ENCODE measurements at places on chromosomes 7 and 10. TPM values are rescaled to one million over a fixed set of nuclear protein-coding genes. Genes with fewer than 3 reads are reported as not detected.

The CNPY1 gene
- total RNA-seq: not detected

The FAM25C gene
- not detected for total RNA-seq

The FXYD4 gene
- not detected for total RNA-seq

The IL6 gene
- not detected for total RNA-seq

The CFAP43 gene
- not detected for total RNA-seq

The CUEDC2 gene
- 27.0 TPM for total RNA-seq

The ZNF92 gene
- 37.3 TPM for total RNA-seq

The HMX3 gene
- 0.47 TPM for total RNA-seq

The TMEM270 gene
- not detected for total RNA-seq

The NUTM2A gene
- total RNA-seq: 0.35 TPM

The OR13A1 gene
- not detected for total RNA-seq

The SEMA3D gene
- not detected for total RNA-seq

The DYNC1I1 gene
- total RNA-seq: not detected

The FAM13C gene
- total RNA-seq: not detected

The ADAM8 gene
- total RNA-seq: 67.3 TPM

The SLC39A12 gene
- total RNA-seq: not detected

The TEX36 gene
- total RNA-seq: not detected

The PCGF6 gene
- total RNA-seq: 2.1 TPM

The CROT gene
- 5.3 TPM for total RNA-seq

The AZGP1 gene
- total RNA-seq: not detected

The NRP1 gene
- not detected for total RNA-seq

The KLLN gene
- total RNA-seq: 0.38 TPM

The HPSE2 gene
- total RNA-seq: not detected

- DNase-seq: no peak
Observed at GRCh38 chr10:59126991-59127390, 49.5 kb upstream of the PHYHIPL start.

DNA sequence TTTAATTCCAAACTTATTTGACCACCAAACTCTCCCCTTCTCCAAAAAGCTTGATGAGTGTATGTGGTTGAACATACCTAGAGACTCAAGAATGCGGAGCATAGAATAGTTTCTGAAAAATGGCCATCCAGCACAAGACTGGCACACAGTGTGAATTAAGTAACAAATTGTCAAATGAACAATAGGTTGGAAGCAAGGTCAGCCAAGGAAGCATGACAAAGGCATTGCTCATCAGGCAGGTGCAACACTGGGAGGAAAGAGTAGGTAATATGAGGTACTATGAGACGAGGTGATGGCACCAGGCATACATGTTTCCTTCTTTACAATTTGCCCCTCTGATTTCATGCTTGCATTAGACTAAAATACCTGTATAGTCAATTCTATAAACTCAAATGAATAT, 73.7 kb downstream of the DKK1 start:
- DNase-seq: no peak

DNA sequence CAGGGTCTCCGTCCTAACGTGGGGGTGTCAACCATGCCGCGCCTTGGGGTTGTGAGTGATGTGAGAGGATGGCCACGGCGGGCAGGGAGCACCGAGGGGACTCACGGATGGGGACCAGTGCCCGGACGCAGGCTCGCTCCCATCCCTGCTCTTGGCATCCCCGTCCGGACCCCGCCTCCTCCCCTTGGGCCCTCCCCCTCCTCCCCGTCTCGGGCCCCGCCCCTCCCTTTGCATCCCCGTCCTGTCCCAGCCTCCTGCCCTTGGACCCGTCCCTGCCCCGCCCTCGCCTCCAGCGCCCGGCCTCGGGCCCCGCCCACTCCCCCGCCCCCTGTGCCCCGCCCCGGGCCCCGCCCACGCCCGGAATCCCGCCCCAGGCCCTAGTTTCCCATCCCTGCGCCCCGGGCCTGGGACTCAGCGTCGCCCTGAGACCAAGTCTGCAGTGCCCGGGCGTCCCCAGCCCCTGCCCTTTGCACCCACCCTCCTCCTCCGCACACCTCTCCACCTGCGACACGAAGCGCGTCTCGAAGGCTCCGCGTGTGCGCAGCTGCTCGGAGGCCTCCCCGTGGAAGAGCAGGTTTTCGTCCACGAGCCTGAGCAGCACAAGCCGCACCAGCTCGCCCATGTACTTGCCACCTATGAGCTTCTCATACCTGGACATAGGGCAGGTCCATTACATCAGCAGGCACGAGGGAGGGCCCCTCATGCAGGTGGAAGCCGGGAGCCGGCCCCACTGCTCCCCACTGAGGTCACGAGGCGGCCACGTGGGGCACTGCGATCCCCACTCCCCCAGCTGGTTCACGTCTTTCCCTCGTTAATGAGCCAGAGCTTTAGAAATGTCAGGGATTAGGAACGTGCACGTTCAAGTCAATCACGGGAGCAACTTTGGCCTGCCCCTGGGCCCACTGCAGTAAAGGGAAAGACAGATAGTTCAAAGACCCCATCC, 5.1 kb upstream of the MYL7 start:
- peak; percentile 64 for DNase-seq

- peak; percentile 22 for DNase-seq
Observed at GRCh38 chr7:5528071-5528814, 104.6 kb upstream of the TNRC18 start.

DNA sequence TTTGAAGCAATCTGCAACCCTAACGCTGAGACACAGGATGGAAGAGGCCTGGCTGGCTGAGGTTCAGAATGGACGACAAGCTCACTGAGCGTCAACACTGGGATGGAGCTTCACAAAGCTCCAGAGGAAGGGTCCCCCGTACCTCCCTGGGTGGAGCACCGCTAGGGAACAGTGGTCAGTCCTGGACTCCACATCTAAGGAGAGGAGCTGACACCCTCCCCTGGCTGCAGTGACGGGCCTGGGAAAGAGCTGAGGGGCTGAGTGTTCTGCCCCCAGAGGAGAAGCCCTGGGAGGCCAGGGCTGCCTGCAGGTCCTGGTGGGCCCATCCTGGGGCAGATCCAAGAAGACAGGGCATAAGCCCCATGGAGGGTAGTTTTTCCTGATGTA, 146.2 kb downstream of the ARHGAP22 start:
- DNase-seq: no peak

- no peak for DNase-seq
Observed at GRCh38 chr7:153532326-153532725, 519.9 kb upstream of the DPP6 start.

DNA sequence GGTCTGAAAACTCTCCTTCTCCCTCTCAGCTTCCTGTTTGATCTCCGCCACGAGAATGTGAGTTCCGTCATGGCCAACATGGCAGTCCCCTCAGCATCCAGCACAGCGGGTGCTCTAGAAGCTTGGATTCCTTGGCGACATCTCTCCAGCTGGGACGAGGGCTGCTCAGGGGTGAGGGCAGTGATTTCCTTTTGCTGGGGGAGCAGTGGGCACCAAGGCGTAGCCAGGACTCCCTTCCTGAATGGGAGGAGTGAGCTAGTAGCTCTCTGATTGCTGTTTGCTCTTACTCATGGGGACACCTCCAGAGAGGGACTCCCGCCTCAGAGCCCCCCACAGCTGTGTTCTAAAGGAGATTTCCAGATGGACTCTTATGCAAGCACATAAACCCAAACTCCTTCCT, 28.8 kb upstream of the CTBP2 start:
- no peak for DNase-seq

DNA sequence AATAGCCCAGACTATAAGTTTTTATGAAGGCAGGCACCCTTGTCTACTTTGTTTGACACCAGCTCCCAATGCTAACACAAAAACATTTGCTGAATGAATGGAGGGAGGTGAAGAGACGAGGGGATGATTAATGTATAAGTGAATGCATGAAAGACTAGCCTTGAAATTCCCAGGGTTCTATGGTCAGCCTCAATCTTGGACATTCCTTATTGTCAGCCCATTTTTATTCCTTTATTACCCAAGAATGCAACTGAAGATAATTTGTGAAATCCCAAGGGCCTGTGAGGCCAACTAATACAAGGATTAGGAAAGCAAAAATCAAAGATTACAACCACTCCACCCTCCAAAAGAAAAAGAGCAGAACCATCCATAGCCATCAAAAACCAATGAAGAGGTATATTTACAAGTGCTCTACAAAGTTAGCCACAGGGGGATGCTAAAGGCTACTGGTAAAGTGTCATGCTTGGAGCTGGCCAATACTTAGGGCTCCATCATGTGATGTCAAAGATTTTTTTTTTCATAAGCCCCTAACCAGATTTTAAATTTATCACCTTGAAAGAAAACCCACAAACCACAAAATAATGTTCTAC, 40.0 kb upstream of the ASAH2 start:
- no peak for DNase-seq

- DNase-seq: no peak
Observed at GRCh38 chr7:28684650-28685241, 272.4 kb downstream of the CREB5 start.

DNA sequence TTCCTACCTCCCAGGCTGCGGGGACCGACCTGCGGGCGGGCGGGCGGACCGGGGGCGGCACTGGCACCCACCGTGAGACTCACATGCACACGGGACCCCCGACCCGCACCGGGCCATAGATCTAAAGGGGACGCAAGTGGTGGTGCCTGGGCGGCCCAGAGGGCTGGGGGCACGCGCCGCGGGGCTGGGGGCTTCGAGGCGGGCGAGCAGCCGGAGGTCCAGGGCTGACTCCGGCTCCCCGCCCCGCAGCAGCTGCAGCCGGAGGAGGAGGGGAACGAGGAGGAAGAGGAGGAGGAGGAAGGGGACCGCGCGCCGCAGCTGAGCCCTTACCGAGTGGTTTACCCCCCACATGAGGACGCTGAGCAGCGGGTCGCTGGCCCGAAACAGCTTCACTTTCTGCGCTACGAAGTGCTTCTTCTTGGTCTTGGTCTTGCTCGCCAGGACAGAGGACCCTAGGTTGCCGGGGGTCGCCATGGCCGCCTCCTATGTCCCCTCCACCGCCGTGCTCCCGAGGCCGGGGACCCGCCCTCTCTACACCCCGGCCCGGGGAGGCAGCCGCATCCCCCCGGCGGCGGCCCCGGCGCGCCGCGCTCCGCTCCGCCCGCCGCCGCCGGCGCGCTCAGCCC, 412 bp downstream of the PIP4K2A start:
- DNase-seq: no peak

DNA sequence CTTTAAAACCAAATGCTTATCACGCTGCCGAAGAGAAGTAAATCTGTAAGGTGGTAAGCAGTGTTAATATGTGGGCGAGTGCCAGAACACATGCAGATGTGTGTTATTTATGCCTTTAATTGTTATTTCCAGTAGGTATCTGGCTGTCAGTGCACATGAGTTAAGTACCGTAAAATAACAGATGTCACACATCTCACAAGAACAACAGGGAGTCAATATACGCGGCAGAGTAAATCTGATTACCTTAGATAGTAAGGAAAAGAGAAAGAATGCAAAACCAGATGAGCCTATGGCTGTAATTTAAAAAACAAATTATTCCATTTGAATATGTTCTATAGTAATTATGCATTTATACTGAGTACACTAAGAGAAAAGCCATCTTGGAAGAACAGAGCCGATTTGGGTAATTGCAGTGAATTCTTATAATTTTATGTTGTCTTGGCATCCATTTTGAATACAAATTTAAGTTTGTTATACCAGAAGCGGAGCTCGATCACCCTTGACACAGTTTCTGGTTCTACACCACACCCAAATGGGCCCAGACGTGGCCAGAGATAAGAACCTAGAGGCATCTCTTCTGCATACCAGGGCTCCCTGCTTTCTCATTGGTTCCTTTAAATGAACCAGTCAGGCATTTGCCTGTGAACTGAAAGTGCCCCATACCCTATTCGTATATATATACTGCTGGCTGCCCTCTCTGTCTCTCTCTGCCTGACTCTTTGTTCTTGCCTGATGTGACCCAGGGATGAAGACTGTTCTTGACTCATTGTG, 34.8 kb downstream of the DNAJB9 start:
- DNase-seq: no peak

DNA sequence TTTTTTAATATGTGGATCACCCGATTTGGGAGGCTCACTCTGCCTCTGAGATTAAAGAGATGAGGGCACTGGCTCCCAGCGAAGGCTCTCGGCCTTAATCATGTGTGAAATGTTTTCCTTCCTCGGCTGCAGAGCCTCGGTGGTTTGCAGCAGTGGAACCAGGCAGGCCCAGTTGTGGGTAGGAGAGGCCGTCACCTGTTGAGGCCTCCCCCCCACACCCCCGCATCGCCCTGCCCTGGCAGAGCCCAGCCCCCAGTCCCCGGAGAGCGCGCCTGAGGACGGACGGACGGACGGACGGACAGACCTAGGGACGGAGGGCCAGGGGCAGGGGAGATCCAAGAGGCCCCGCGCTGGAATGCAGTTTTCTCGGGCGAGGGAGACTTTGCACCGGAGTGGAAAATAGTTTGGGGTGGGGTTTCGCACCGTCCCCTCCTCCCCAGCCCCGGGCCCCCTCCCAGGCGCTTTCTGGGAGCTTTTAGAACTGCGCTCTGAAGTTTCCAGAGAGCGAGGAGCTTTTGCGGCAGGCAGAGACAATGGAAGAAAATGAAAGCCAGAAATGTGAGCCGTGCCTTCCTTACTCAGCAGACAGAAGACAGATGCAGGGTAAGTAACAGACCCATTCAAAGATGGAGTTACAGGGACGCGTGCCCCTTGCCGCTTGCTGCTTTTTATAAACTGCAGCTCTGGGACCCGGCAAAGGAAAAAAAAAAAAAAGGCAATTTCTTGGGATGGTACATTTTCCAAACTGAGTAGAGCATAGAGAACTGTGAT, at the start of gene KIAA1217:
Gene KIAA1217 (plus strand): TSS at position 478 of the 771 bp plus-strand sequence. CDS start 56 bp downstream, at position 534.
- no peak for DNase-seq

DNA sequence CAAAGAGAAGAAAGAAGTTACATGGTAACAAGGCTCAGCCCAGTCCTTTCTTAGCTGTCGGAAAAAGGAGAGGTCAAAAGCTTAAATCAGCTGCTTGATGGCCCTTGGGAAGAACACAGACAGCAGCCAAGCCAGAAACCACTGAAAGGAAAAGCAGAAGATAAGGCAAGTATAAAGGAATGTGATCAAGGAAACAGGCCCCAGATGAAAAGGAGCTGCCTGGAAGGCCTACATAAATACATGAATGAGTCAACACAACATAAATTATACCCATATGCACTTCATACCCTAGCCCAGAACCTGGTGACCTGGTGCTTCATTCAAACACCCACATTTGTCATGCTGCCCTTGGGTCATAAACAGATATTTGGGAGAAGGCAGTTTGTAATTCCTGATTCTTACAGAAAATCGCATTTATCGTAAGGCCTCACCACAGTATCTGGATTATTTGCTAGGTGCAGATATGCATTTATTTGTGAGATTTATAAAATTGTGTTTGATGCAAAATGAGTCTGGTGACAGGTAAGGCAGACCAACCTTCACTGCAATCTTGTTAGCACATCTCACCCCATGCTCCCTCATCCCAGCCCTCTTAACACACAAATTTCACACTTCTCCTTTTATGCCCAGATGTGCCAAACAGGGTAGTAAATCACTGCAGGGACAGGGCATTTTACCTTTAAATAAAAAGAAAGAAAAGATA, 94.9 kb upstream of the KCNIP2 start:
- no peak for DNase-seq

DNA sequence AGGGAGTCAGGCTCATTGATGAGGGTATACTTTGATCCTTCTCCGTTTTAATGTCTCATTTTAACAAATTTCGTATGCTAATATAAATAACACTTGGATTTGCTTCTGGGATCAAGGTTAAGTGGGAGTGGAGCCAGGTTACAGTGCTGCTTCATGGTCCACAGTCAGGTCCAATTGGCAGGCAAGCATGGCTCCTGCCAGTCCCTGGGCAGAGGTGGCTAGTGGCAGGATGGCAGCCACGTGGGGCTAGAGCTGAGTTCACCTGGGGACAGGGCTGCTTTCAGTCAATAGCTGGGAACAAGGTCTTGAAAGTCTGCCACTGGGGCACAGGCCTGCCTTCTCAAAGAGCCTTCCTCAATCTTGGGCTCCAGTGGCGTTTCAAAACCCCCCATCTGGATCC, 16.0 kb upstream of the VWA2 start:
- DNase-seq: no peak
